ENCODE measurements at places on chromosomes 7 and 10. TPM values are rescaled to one million over a fixed set of nuclear protein-coding genes. Genes with fewer than 3 reads are reported as not detected.

Gene TRIM74
- not detected for total RNA-seq

- peak; percentile 27 for DNase-seq
- H3K4me1 ChIP-seq = peaks cover 33% of the 10 kb centered on the region
- H3K27me3 ChIP-seq = no peaks in the 10 kb centered on the region
- no peak overlapping the region for H3K4me3 ChIP-seq
- no peaks in the 10 kb centered on the region for H3K36me3 ChIP-seq
- H3K27ac ChIP-seq = peak overlapping the region; percentile 95
Observed at GRCh38 chr7:74481458-74482196, 27.9 kb downstream of the GTF2IRD1 start.

Gene ICA1
- total RNA-seq = under 0.01 TPM

DNA sequence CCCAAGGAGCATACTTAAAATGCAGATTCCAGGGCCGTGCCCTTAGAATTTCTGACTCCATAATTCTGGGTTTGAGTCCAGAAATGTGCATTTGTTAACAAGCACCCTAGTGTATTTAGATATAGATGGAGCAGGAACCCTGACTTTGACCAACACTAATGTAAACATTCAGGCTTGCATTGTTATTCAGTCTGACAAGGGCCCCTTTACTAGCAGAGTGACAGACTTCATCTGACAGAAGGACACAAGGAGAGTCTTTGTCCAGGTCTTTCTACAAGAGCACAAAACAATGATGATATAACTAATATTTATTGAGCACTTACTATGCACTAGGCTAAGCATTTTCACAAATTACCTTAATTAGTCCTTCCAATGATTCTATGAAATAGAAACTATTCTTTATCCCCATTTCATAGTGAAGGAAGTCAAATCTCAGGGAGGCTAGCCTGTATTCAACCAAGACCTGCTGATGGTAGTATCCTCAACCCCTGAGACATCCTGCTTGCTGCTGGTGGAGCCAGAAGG is 3.9 kb downstream of the RBP4 start:
- peaks cover 18% of the 10 kb centered on the region for H3K27me3 ChIP-seq
- no peaks in the 10 kb centered on the region for H3K4me1 ChIP-seq
- no peak overlapping the region for H3K4me3 ChIP-seq
- H3K36me3 ChIP-seq = no peaks in the 10 kb centered on the region
- no peak for DNase-seq

Gene SNCG
- 8.7 TPM for total RNA-seq

Gene ABCB1
- 0.77 TPM for total RNA-seq

- no peaks in the 10 kb centered on the region for H3K36me3 ChIP-seq
- H3K4me1 ChIP-seq = peaks cover 2% of the 10 kb centered on the region
- no peak for DNase-seq
- H3K27me3 ChIP-seq = no peaks in the 10 kb centered on the region
Observed at GRCh38 chr7:106347229-106347833, 62.5 kb upstream of the NAMPT start.

Gene TMEM213
- total RNA-seq = not detected

DNA sequence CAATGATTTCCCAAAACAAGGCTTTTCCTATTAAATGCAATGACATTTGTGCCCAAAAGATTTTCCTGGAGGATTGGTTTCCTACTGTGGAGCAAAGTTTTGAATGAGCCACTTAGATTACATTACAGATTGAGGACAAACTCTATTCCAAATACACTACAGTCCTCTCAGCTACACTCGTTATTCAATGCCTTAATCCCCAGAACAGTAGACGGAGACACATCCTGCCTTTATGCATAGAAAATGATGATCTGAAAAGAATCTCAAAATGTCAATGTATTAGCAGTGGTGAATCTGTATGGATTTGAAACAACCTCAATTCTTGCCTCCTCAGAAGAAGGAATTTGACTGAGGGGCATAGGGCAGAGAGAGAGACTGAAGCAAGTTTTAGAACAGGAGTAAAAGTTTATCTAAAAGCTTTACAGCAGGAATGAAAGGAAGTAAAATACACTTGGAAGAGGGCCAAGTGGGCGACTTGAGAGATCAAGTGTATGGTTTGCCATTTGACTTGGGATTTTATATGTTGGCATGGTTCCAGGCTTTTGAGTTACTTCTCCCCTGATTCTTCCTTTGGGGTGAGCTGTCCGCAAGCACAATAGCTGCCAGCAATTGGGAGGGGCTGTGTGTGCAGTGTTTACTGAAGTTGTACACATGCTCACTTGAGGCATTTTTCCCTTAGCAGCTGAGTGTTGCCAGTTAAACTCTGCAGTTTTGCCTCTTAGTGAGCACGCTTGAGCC is 891.9 kb upstream of the MBL2 start:
- H3K4me1 ChIP-seq = no peaks in the 10 kb centered on the region
- H3K4me3 ChIP-seq = peak overlapping the region; percentile 31
- no peak overlapping the region for H3K27ac ChIP-seq
- H3K36me3 ChIP-seq = no peaks in the 10 kb centered on the region

Gene HOXA5
- 22.1 TPM for total RNA-seq

DNA sequence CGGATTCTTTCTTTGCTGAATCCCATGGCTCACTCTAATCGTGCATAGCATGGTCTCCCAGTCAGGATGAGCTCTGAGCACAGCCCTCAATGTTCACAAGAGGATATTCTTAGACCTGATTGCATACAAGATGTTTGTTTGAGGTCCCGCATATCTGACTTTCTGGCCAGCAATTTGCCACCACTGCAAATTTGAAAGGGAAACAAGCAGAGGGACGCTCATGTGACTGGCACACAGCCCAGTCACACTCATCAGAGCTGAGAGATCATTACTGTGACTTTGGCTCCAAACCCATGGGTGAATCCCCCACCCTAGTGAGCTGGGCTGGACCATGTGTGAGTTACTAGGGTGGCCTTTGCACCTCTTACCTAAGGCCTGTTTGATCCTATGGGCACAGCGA is 9.9 kb downstream of the TAS2R41 start:
- no peak overlapping the region for H3K4me3 ChIP-seq
- no peak overlapping the region for H3K27ac ChIP-seq
- no peaks in the 10 kb centered on the region for H3K36me3 ChIP-seq
- H3K27me3 ChIP-seq = no peaks in the 10 kb centered on the region
- peaks cover 10% of the 10 kb centered on the region for H3K4me1 ChIP-seq
- DNase-seq = peak; percentile 78

DNA sequence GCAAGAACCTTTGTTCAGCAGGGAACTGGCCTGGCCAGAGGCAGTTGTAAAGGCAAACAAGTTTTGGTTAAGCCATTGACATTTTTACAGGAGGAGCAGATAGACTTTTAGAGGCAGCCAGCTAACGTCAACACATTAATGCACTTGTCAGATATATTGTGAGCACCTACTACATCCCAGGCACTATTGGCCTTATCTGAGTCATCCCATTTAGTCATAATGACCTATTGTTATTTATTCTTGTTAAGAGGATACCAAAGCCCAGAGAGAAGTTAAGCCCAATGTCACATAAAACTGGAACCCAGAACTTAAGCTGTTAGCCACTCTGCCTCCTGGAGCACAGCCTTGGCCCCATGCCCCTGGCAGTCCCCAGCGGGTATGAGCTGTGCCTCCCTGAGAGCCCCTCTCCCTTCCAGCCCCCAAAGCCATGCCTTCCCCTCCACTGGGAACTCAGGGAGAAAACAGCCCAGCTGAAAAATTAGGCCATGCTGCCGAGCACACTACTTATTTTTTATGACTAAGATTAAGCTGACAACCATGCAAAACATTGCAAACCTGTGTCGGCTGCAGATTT is 32.7 kb upstream of the TRIM8 start:
- H3K27me3 ChIP-seq = no peaks in the 10 kb centered on the region
- H3K4me3 ChIP-seq = no peak overlapping the region
- H3K36me3 ChIP-seq = peaks cover 4% of the 10 kb centered on the region
- H3K27ac ChIP-seq = no peak overlapping the region
- no peak for DNase-seq

All from fibroblast of lung (primary cell).